ENCODE measurements at places on chromosomes 4 and X.

DNA sequence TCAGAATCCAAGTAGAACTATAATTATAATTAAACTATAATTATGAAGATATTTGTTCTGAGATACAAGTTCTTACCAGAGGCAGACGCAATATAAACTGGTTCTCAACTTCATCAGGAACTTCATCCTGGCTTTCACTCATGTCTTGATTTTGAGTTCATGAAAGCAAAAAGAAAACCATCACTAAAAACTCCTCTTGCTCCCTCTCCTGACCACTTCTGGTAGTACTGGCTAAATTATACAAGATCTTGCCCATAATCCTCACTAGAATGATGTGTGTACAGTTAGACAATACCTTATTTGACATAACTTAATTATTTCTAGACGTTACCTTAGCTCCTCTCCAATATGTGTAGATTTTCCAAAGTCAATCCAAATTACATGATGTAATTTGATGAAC lies 3.7 kb downstream of the TAF7L start:
- peak; percentile 1 for DNase-seq

DNA sequence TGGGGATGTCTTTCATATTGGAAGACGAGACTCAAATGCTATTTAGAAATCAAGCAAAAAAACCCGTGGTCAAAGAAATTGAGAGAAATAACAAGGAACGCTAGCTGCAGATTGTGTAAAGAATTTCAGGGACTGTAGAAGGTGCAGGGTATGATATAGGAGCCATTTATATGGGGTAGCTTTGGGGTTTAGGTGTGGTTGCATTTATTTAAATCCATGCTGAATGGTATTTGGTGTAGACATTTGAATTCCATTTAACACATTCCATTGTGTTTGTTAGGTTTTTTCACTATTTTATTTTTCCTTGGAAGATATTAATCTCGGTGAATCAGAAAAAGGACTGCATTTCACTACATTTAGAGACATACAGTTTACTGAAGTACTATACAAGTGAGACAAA lies 341.0 kb upstream of the GALNTL6 start:
- no peak for DNase-seq

DNA sequence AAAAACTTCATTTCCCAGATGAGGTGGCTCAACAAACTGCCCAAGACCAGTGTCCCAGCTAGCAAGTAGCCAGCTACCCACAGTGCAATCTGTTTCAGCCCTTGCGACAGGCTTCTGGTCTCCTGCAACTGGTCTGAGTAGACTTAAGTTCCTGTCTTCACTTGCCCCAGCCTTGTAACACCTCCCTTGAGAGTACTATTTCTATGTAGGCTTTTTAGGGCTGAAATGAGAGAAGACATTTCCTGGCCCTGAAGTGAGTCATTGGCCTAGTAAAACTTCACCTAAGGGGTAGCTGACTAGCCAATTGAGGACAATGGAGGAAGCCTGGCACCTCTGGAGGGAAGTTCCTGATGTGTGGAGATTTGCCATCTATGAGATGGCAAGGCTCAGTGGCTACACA lies 80.1 kb upstream of the STIM2 start:
- no peak for DNase-seq

DNA sequence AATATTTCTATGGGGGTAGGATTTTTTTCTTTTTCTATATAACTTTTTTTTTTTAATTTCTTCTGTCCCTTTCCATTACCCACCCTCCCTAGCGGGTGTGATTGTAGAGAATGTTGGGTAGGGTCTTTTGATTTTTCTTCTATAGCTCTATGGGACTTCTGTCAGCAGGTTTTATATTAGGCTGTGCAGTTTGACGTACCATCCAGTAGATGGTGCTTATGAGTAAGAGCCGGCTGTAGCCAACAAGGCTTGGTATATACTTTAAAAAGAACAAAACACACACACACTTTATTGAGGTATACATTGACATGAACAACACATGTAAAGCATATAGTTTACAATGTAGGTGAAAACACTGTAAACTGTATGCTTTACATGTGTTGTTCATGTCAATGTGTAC lies 247.9 kb upstream of the POF1B start:
- peak; percentile 0 for DNase-seq

- no peak for DNase-seq
Measured at GRCh38 chrX:94831364-94831763, 1157.4 kb downstream of the FAM133A start.

GRCh38 chr4:186979961-186980745 lies 256.5 kb upstream of the FAT1 start:
- no peak for DNase-seq

- no peak for DNase-seq
Measured at GRCh38 chrX:87005885-87006284, 511.7 kb upstream of the KLHL4 start.

DNA sequence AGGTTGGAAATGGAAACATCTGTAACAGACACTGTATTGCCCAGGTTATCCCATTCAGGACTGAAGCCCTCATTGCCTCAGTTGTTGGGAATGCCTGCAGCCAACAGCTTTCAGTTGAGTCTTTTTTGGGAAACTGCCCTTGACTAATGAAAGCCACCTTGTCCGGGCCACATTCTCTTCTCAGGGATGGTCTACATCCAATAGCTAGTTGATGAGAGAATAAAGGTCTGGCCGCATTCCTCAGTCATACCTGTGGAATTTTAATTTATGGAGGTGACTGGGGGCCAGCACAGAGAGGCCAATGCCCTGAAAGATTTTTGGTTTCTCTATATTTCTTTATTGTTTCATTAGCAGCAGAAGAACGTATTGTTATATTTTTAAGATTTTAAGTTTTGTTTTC lies 147.6 kb upstream of the MSX1 start:
- no peak for DNase-seq

- peak; percentile 59 for DNase-seq
Measured at GRCh38 chrX:102651242-102652011, at the start of gene GPRASP1. Gene GPRASP1 (plus strand): TSS chrX:102651483. CDS start chrX:102653914, 2,431 bp downstream.

DNA sequence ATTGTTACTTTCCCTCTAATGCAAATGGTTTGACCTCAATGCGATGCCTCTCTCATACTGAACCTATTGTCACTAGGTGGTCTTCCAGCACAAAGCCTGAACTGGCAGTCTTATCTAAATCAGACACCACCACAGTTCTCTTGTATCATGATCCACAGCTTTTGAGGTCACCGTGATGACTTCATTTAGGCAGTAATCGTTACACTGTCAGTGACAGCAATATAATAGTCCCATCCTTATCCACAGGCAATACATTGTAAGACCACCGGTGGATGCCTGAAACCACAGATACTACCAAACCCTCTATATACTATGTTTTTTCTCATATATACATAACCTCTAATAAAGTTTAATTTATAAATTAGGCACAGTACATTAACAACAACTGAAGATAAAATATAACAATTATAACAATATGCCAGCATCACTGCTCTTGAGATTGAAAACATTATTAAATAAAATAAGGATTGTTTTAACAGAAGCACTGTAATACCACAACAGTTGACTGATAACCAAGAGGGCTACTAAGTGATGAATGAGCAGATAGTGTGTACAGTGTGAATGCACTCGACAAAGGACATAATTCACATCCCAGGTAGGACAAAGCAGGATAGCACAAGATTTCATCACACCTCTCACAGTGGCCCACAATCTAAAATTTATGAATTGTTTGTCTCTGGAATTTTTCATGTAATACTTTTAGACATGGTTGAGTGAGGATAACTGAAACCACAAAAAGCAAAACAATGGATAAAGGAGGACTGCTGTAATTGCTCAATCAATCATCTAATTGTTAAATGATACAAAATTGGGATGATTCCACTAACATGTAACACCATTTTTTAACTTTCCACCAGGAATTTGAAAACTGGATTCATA lies 419.4 kb downstream of the CENPC start:
- no peak for DNase-seq

- DNase-seq = no peak
Measured at GRCh38 chr4:73891739-73892405, 22.7 kb downstream of the CXCL1 start.

DNA sequence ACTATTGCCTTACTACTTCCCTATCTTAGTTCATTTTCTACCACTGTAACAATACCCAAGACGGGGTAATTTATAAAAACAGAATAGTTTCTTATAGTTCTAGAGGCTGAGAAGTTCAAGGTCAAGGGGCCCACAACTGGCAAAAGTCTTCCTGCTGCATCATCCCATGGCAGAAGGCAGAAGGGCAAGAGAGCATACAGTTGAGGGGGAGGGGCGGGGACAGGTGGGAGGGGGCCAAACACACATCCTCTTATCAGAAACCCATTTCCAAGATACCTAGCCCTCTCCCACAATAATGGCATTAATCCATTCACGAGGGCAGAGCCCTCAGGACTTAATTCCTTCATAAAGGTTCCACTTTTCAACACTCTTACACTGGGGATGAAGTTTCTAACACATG lies 690.2 kb downstream of the ADGRL3 start:
- no peak for DNase-seq

GRCh38 chrX:68920561-68920960 lies 91.7 kb downstream of the EFNB1 start:
- no peak for DNase-seq

- no peak for DNase-seq
Measured at GRCh38 chr4:25670991-25671390, 15.3 kb downstream of the SLC34A2 start.

- DNase-seq = no peak
Measured at GRCh38 chrX:153819384-153820040, 10.8 kb downstream of the PDZD4 start.

DNA sequence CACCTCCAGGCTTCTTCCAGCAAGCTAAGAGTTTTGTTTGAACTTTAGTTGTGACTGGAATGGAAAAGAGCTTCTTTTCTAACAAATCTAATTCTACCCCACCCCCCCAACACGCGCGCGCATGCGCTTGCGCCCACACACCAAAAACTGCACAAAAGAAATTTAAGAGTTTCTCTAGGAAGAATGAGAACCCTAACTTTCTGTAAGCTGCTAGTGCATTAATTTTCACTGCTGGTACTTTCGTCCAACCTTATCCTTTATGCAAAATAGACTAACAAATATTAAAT lies 9.0 kb upstream of the INTU start:
- DNase-seq = no peak
